ENCODE measurements at places on chromosomes 4 and X.

- no peak overlapping the region for H3K4me3 ChIP-seq
- no peak overlapping the region for H3K27ac ChIP-seq
- H3K27me3 ChIP-seq = no peaks in the 10 kb centered on the region
- H3K36me3 ChIP-seq = no peaks in the 10 kb centered on the region
- H3K4me1 ChIP-seq = no peaks in the 10 kb centered on the region
Observed at GRCh38 chr4:86398187-86398586, 38.3 kb upstream of the MAPK10 start.

DNA sequence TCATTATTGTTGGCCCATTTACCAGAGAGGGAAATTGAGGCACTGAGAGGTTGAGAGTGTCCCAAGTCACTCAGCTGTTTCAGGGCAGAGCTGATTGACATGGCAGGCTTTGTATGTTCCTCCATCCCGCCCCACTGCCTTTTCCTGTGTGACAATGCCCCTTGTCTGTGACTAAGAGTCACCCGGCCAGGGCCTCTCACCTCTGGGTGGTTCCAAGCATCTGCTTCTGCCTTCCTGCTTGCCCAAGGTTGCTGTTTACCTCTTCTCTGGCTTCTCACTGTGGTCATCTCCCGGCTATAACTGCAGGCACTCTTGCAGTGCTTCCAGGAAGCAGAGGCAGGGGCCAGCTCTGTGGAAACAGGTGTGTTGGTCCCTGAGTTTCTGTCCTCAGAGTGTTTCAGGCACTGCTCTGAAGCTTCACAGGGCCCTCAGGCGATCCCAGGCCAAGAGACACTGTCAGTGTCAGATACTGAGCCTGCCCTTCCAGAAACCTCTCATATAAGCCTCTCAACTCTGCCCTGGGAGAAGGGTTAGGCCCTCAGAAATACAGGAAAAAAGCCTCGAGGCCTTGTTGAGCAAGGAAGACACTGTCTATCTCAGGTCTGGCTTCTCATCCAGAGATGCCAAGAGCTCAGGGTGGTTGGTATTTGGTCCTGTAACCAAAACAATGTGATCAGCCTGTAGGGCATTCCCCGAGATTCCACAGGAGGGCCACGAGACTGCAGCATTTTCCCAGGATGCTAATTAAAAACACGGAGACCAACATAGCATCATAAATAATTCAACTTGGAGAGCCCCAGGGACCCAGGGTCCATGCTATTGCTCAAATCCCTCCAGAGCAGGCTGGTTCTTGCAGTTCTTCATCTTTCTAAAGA lies 42.0 kb upstream of the PROM1 start:
- no peak overlapping the region for H3K4me3 ChIP-seq
- H3K27ac ChIP-seq = no peak overlapping the region

DNA sequence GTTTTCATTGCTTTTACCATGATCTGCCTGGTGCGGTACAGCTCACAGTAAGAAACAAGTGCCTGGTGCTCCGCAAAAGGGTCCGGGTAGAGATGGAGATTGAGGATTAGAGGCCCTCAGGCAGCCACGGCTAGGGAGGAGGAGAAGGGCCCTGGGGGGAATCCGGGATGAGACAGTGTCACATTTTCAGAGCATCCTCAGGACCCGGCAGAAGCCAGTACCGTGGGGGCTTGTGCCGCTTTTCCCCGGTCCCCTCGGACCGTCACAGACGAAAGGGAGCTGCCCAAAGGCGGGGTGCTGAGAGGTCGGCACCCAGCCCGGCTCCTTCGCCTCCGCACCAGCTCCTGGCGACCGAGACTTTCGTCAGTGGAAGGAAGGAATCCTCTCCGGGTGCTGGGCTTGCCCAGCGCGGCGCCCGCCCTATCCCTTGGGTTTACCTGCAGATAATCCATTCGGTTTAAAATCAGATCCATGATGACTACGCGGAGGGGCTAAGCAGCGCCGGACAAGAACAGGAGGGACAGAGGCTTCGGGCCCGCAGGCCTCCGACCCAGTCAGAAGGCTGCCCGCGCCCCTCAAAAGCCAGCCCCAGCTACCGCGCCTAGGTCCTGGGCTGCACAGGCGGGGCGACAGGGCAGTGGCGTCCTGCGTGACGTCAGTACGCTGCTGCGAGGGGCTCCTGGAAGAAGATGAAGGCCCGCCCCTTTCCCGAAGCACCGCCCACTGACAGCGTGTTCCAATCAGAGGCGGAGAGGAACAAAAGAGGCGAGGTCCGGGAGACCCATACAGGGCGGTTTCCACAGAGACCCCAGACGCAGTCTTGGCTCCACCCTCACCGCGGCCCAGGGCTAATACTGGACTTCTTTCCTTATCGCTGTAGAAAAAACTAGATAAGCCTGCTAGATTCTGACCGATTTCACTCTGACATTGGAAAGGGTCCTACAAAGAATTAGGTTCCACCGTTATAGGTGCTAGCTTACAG lies at the start of gene BBS7:
Gene BBS7 (minus strand): TSS at position 634 of the 982 bp plus-strand sequence. CDS start 161 bp downstream, at position 473.
- no peaks in the 10 kb centered on the region for H3K27me3 ChIP-seq
- peak within 1 kb of the TSS; percentile 77 for H3K27ac ChIP-seq
- H3K4me3 ChIP-seq = peak within 1 kb of the TSS; percentile 91
- DNase-seq = peak; percentile 97

- no peaks in the 10 kb centered on the region for H3K27me3 ChIP-seq
- H3K27ac ChIP-seq = no peak overlapping the region
Observed at GRCh38 chr4:147924604-147925412, 192.9 kb downstream of the ARHGAP10 start.

GRCh38 chrX:42129022-42129940 lies 205.9 kb upstream of the CASK start:
- H3K36me3 ChIP-seq = no peaks in the 10 kb centered on the region
- H3K27me3 ChIP-seq = no peaks in the 10 kb centered on the region
- H3K4me1 ChIP-seq = peaks cover 7% of the 10 kb centered on the region
- H3K27ac ChIP-seq = no peak overlapping the region
- no peak overlapping the region for H3K4me3 ChIP-seq

DNA sequence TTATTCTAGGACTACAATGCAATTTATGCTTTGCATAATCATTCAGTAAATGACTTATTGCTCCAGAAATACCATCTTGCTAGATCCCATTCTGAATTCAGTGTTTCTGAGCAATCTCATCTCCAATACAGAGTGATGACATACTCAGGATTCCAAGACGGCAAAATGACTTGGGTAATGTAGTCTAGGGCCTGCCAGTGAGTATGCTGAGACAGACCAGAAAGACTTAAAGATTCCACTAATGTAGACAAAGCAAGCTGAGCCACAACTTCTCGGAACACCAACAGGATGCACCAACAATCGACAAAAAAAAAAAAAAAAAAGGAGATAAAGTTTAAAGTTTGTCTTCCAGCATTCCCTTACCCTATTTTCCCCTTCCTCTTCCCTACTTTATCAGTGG lies 919 bp upstream of the SEC24B start:
- H3K4me3 ChIP-seq = peak overlapping the region; percentile 87
- no peaks in the 10 kb centered on the region for H3K27me3 ChIP-seq
- DNase-seq = peak; percentile 30
- peaks cover 30% of the 10 kb centered on the region for H3K4me1 ChIP-seq

GRCh38 chr4:176377780-176378179 lies 58.0 kb downstream of the SPCS3 start:
- H3K27ac ChIP-seq = no peak overlapping the region
- no peaks in the 10 kb centered on the region for H3K36me3 ChIP-seq
- H3K4me1 ChIP-seq = no peaks in the 10 kb centered on the region
- DNase-seq = no peak
- no peak overlapping the region for H3K4me3 ChIP-seq

- no peak for DNase-seq
- no peaks in the 10 kb centered on the region for H3K4me1 ChIP-seq
- peaks cover 5% of the 10 kb centered on the region for H3K36me3 ChIP-seq
- no peaks in the 10 kb centered on the region for H3K27me3 ChIP-seq
Observed at GRCh38 chr4:106096454-106096853, 201.2 kb downstream of the NPNT start.

- DNase-seq = no peak
- H3K36me3 ChIP-seq = no peaks in the 10 kb centered on the region
- no peak overlapping the region for H3K4me3 ChIP-seq
- H3K4me1 ChIP-seq = no peaks in the 10 kb centered on the region
Observed at GRCh38 chr4:135192751-135193535, 991.4 kb upstream of the PABPC4L start.

DNA sequence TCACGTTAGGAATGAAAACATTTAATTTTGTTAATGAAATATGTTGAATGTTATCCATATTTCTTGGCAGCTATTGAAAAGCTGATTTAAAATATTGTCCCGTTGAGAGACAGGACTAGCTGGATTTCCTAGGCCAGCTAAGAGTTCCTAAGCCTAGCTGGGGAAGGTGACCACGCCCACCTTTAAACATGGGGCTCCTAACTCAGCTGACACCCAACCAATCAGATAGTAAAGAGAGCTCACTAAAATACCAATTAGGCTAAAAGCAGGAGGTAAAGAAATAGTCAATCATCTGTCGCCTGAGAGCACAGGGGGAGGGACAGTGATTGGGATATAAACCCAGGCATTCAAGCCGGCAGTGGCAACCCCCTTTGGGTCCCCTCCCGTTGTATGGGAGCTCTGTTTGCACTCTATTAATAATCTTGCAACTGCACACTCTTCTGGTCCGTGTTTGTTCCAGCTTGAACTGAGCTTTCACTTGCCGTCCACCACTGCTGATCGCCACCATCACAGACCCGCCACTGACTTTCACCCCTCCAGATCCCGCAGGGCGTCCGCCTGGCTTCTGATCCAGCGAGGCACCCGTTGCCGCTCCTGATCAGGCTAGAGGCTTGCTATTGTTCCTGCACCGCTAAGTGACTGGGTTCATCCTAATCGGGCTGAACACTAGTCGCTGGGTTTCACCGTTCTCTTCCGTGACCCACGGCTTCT lies 308.9 kb downstream of the GLUD2 start:
- H3K4me1 ChIP-seq = no peaks in the 10 kb centered on the region
- no peaks in the 10 kb centered on the region for H3K36me3 ChIP-seq
- no peaks in the 10 kb centered on the region for H3K27me3 ChIP-seq

DNA sequence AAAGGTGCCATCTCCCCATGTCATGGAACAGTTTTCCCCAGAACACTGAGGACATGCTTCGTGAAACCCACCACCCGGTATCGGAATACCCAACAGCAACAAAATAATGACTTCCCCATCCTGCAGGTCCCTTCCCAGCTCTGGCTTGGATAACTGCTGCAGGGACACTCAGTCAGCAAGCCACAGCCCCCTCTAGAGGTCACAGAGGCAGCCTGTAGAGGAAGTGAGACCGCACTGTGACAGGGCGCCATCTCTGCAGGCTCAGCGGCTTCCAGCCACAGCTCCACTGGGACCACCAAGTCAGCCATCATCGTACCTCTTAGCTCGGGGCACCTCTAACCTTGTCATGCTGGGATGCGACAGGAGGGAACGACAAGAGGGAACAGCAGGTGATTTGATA lies 315.9 kb downstream of the LDB2 start:
- peaks cover 8% of the 10 kb centered on the region for H3K4me1 ChIP-seq
- no peaks in the 10 kb centered on the region for H3K36me3 ChIP-seq
- H3K27ac ChIP-seq = no peak overlapping the region

GRCh38 chrX:53125506-53125905 lies 31.6 kb downstream of the KANTR start:
- H3K27me3 ChIP-seq = no peaks in the 10 kb centered on the region
- no peaks in the 10 kb centered on the region for H3K4me1 ChIP-seq
- H3K36me3 ChIP-seq = no peaks in the 10 kb centered on the region
- no peak for DNase-seq
- H3K27ac ChIP-seq = no peak overlapping the region

DNA sequence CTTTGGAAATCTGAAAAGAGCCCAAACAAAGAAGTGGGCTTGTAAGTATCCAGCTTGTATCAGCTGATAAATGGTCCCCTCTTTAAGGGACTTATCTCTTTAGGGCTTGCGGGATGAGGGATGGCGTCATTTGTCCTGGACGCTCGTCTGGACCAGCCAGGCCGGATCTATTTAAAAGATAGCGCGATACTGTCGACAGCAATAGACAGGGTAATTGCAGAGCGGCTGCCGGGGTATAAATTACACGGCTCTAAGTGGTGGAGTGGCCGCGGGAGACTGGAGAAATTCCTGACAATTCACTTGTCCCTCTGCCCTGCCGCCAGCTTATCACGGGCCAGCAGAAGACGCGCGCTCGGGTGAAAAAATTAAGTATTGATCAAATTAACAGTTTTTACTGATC lies 90.7 kb downstream of the FAM53A start:
- H3K4me3 ChIP-seq = no peak overlapping the region
- H3K27me3 ChIP-seq = no peaks in the 10 kb centered on the region
- H3K4me1 ChIP-seq = no peaks in the 10 kb centered on the region
- no peaks in the 10 kb centered on the region for H3K36me3 ChIP-seq
- no peak overlapping the region for H3K27ac ChIP-seq

DNA sequence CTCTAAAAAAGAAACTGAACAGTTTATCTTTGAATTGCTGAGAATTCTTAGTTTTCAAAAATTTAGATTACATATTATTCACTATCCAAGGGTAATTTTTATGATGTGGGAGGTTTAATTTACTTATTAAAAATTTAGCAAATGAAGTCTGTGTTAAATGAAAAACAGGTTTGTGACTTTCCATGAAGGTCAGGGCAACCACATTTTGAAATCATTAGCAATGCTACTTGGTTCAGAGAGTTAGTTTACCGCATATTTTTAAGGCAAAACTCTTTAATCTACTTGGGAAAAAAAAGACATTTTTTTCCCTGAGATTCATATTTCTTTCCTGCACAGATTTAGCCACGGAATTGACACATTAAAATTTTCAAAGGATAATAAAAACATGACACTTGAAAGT lies 37.3 kb upstream of the PRSS12 start:
- no peak overlapping the region for H3K27ac ChIP-seq
- H3K4me1 ChIP-seq = no peaks in the 10 kb centered on the region
- no peaks in the 10 kb centered on the region for H3K36me3 ChIP-seq
- no peaks in the 10 kb centered on the region for H3K27me3 ChIP-seq
- H3K4me3 ChIP-seq = no peak overlapping the region

DNA sequence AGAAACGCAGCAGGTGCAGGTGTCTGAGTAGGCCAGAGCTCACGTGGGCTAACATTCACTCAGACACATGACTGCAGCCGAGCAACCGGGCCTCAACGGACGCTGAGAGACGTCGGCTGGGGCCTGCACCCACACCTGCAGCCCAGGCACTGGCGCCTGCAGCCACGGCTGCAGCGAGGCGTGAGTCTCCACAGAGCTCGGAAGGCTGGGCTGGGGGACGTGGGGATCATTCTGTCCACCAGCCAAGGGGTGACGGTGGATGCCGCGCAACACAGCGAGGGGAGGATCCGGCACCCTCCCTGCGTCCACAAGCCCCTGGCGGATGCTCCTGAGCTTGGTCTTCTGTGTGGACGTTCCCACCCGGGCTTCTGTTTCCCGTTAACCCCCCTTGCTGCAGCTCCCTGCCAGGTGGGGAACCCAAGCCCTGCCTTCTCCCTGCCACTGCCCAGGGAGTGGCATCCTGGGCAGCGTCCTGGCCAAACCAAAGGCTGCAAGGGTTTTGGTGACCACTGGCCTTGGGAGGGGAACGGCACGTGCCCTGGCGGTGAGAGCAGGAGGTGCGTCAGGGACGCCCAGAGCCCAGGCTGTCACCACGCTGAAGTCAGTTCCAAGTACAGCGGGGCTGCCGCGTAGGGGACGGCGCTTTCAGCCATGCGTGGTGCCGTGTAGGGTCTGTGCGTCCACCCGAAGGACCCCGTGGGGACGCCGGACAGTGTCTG lies 16.3 kb downstream of the PPP2R3B start:
- peaks cover 9% of the 10 kb centered on the region for H3K27me3 ChIP-seq
- H3K27ac ChIP-seq = no peak overlapping the region
- no peak overlapping the region for H3K4me3 ChIP-seq
- H3K36me3 ChIP-seq = no peaks in the 10 kb centered on the region

- DNase-seq = no peak
- no peaks in the 10 kb centered on the region for H3K36me3 ChIP-seq
- H3K27me3 ChIP-seq = no peaks in the 10 kb centered on the region
- H3K4me1 ChIP-seq = no peaks in the 10 kb centered on the region
- H3K27ac ChIP-seq = no peak overlapping the region
- H3K4me3 ChIP-seq = no peak overlapping the region
Observed at GRCh38 chrX:113124693-113125092, 284.1 kb upstream of the AMOT start.

GRCh38 chr4:6856391-6856790 lies 53.2 kb upstream of the TBC1D14 start:
- peak overlapping the region; percentile 55 for H3K27ac ChIP-seq
- peaks cover 28% of the 10 kb centered on the region for H3K36me3 ChIP-seq
- H3K27me3 ChIP-seq = no peaks in the 10 kb centered on the region
- peaks cover 8% of the 10 kb centered on the region for H3K4me1 ChIP-seq
